ENCODE measurements at places on chromosomes 5 and 9.

- DNase-seq = no peak
Observed at GRCh38 chr5:116486588-116486987, 88.0 kb downstream of the SEMA6A start.

- DNase-seq = no peak
Observed at GRCh38 chr5:122078116-122079110, at the start of gene LOX. LOX (minus strand) TSS chr5:122078259; CDS start chr5:122077985, 274 bp downstream.

- no peak for DNase-seq
Observed at GRCh38 chr5:123273984-123274383, 149.2 kb downstream of the CEP120 start.

GRCh38 chr9:36154331-36154952, 14.7 kb upstream of the CCIN start:
- peak; percentile 34 for DNase-seq

DNA sequence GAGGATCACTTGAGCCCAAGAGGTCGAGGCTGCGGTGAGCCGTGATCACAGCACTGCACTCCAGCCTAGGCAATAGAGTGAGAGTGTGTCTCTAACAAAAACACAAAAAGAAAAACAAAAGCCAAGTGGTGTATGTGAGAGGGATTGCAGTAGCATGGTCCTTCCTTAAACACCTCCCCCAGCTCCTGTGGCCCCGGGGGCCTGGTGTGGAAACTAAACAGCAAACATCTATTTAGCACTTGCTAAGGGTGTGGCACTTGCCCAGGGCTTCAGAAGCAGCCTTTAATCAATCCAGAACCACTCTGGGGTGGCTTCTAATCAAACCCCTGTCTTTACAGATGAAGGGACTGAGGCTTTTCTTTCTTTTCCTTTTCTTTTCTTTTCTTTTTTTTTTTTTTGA, 4.4 kb upstream of the FBP1 start:
- no peak for DNase-seq

DNA sequence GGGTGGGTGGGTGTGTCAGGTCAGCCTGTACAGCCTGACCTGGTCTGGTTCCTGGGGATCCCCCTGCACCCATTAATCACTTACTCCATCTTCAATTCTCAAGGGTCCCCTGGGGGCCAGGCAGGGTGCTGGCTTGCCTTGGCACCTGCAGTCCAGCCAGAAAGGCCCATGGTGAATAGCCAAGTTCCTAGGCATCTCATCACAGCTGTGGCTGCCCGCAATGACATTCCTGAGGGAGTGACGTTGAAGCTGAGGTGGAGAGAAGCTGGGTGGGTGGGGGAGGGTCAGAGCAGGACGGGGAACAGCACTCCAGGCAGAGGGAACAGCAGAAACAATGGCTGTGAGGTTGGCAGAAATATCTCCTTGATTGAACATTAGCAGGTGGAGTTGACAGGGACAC, 10.6 kb downstream of the HMCN2 start:
- no peak for DNase-seq

DNA sequence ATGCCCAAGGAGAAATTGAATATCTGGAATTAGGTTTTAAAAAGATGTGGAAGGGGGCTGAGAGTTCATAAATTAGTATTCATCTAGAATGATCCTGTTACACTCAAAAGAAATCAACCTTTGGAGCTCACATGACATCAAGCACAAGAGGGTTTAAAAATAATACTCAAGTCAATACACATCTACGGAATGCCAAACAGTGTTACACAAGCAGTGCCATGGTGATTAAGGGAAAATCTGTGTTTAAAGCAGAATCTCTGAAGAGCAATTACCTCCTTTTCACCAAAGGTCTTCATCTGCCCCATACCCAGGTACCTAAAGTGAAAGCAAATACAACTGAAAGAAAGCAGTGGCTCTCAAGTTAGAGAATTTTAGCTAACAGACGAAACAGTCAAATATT, 261.6 kb downstream of the NFIB start:
- no peak for DNase-seq

- DNase-seq = no peak
Observed at GRCh38 chr5:169063316-169063953, 237.5 kb downstream of the SLIT3 start.

- no peak for DNase-seq
Observed at GRCh38 chr9:115733318-115734110, 420.1 kb upstream of the PAPPA start.

DNA sequence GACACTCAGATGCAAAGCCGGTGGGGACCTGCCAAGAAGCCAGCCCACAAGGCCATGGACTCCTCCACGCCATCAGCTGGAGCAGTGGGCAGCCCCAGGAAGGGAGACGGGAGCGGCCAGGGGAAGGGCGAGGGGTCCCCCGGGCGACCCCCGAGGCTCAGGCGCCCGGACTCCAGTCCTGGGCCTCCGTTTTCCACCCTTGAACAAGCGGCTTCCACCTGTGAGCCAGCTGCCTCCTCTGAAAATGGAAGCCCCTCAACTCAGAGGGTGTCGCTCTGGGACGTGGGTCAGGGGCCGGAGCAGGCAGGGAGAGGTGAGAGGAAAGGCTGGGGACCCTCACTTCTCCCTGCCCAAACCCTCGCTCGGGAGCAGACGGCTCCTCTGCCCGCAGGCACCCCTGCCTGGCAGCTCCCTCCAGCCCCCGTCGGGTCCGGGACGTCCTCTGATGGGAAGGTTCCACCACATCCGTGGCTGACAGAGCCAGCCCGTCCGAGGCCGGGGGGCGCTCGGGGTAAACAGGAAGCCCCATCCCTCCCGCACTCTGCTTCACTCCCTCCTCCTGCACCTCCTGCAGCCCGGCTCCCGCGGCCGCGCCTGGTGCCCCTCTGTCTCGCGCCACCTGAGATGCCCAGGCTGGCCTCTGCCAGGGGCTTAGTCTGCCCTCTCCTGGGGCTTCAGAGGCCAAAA, 3.7 kb upstream of the EGFL7 start:
- DNase-seq = no peak

GRCh38 chr9:116154334-116154975, 864 bp downstream of the PAPPA start:
- no peak for DNase-seq

GRCh38 chr9:124625087-124625486, 117.9 kb upstream of the NR5A1 start:
- no peak for DNase-seq

- DNase-seq = no peak
Observed at GRCh38 chr5:52685971-52686370, 101.7 kb upstream of the ITGA1 start.

DNA sequence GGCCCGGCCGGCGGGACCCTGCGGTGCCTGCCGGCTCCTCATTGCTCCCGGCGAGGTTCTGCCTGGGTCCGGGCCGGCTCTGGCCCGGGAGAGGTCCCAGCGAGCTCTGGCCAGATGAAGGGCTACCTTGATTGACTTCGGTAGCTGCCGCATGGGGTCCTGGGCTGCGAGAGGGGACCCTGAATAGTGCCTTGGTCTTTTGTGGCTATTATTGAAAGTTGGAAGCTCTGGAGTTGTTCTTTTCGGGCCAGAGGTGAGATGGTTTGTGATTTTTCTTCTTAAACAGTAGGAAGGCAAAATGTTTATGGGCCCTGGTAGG, 635 bp downstream of the NAA35 start:
- no peak for DNase-seq

DNA sequence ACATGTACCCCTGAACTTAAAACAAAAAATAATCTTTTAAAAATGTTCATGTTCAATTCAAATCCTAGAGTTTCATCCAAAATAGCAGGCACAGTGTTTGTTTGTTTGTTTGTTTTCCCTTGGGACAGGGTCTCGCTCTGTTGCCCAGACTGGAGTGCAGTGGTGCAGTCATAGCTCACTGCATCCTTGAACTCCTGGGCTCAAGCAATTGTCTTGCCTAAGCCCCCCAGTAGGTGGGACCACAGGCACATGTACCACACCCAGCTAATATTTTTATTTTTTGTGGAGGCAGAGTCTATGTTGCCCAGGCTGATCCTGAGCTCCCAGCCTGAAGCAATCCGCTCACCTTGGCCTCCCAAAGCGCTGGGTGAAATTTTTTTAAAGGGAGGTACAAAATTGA, 5.0 kb upstream of the POLR1E start:
- DNase-seq = no peak

GRCh38 chr5:78003450-78003849, 227.3 kb upstream of the TBCA start:
- DNase-seq = no peak

DNA sequence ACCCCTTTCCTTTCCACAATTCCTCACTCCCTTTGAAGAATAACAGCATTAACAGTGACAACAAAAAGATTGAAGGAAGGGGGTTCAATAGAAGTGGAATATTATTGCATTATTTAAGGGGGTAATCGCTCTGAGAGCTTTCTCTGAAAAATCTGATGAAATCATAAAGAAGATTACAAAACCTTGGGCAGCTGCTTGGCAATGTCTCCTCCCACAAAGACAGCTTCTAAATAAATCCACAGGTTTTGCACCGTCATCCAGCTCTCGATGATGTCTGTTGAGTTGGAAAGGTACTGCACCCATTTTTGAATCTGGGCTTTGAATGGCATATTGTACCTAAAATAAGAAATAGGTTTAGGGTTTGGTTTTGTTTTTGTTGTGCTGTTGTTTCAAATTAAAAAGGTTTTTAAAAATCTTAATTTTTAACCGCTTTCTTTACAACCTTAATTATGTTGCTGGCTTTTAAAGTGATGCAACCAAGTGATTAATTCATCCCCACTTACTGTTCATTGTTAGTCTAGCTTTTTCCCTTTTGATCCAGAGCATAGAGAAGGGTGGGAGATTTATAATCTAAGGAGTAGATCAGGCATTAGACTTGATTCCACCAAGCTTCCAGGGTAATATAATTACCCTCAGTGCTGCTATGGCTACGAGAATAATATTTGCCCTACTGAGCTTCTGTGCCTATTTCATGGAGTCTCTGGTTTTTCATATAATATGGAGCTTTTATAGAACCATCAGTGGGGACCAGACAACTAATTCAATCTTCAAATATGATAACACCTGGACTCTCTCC, 85.0 kb downstream of the DNAH5 start:
- DNase-seq = no peak

GRCh38 chr5:17743580-17744435, 109.5 kb downstream of the TAF11L14 start:
- no peak for DNase-seq

- no peak for DNase-seq
Observed at GRCh38 chr9:73143711-73144328, 7.8 kb upstream of the ANXA1 start.

DNA sequence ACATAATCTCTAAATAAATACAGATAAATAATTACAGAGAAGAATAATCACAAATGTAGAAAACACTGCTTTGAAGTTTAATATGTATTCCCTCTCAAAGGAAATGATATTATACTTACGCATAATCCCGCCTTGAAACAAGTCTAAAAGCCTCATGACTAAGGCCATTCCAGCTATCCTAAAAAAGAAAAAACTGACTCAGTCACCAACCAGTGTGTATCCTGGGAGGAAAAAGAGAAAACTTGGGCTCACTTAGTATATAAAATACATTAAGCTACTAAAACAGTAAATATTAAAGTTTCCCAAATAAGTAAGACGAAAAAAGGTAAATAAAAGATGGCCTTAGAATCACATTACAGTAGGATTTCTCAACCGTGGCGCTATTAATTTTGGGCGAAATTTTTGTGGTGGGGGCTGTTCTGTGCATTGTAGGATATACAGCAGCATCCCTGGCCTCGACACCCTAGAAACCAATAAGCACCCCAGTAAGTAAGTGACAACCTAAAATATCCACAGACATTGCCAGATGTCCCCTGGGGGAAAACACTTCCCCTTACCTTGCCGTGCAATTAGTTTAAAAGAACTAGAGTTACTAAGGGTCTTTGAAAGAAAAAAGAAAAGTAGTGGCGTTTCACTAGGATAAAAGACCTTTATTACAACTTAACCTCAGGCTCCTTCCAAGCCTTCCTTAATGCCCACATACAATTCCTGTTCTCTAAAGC, 1.1 kb downstream of the HSPA9 start:
- DNase-seq = no peak

- DNase-seq = no peak
Observed at GRCh38 chr9:78806492-78807160, 509.7 kb downstream of the PSAT1 start.

- DNase-seq = no peak
Observed at GRCh38 chr9:11149065-11149464, 536.3 kb upstream of the PTPRD start.

- DNase-seq = no peak
Observed at GRCh38 chr9:135018306-135018915, 69.1 kb upstream of the OLFM1 start.

DNA sequence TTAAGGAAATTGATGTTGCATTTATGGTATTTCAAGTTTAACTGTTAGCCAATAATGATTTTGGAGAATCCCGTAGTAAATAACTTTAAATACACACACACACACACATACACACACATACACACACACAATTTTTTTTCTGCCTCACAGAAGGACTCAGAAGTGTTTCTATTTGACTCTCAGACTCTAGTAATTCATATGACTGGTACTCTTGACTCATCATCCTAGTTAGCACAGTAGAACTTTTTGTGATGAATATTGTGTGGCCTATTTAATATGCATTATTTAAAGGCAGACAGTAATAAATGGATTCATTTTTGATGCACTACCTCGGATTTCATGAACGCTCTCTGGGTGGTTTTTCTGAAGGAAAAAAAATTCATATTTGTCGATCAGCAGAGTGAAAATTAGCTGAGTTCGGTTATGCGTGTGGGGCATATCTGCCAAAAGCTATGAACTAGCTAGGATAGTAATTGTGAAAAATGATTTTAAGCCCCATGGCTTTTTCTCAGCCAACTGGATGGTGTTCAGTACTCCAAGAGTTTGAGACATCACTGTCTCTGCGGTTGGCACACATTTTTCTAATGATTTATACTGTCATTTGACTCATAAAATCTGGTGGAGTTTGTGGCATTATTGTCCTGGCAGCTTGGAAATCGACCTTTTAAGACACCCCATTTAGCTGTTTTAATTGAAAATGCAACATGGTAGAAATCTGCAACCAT, 102.2 kb downstream of the PCSK5 start:
- DNase-seq = no peak

- DNase-seq = no peak
Observed at GRCh38 chr5:141534492-141535213, 45.8 kb downstream of the PCDHGC5 start.

- no peak for DNase-seq
Observed at GRCh38 chr9:70352802-70353201, 61.7 kb downstream of the KLF9 start.

DNA sequence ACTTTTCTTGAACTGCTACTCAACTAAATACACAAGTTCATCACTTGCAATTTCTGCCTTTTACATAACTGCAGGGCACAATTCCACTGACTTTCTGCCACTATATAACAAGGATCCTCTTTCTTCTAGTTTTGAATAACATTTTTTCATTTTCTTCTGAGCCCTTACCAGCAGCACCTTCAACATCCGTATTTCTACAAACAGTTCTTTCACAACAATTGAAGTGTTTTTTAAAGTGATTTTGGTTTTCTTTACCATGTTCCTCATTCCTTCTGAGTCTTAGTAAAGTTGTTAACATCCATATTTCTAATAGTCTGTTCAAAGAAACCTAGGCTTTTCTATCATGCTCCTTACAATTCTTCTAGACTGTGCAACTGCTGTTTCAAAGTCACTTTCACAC, 127.2 kb upstream of the PITX1 start:
- DNase-seq = no peak

GRCh38 chr9:128250839-128251731, 24.7 kb downstream of the GOLGA2 start:
- DNase-seq = no peak

Data from C1 segment of cervical spinal cord (tissue), 14 donors.